Right renal cortex interstitium (tissue), 3 donors: ENCODE measurements at places on chromosomes 5 and 9. TPM values are rescaled to one million over a fixed set of nuclear protein-coding genes. Genes with fewer than 3 reads are reported as not detected.

Gene CMBL
- 51.0 TPM for polyA plus RNA-seq

DNA sequence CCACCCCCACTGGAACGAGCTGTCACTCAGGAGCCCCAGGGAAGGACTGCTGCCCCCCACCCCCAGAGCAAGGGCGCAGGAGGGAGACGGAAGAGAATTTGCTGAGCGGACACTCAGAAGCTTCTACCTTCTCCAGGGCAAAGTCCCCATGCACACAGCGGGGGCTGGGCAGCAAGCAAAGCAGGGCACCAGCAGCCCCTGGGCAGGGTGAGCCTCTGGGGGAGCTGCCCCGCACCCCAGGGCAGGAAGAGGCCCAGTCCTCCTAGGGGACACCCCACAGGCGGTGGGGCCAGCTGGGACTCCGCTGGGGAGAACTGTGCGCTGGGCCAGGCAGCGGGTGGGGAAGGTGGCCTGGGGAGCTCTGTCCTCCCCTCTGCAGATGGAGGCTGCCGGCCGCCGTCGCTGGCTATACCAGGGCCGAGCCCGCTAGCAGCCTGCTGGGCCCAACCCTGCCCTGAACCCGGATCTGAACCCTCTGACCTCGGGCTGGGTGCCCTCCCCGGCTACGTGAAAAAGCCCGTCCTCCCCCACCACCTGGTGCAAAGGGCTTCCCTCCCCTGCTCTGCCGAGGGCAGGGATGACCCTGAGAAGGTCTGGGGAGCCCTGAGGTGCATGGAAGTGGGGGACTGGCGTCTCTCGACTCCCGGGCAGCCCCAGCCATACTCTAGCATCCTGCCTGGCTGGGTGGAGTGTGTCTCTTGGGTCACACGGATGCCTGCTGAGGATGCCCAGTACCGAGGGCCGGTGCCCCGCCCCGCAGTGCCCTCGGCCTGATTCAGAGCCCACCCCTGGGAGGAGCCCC, 597 bp upstream of the SLC34A3 start:
- DNase-seq = no peak

GRCh38 chr9:71624728-71625127, 143.6 kb downstream of the CEMIP2 start:
- no peak for DNase-seq

- no peak for DNase-seq
These were observed 471.0 kb downstream of the EFNA5 start for GRCh38 chr5:107199756-107200155.

Gene GBGT1
- polyA plus RNA-seq = 1.6 TPM

- DNase-seq = no peak
These were observed 199.0 kb downstream of the CACNA1B start for GRCh38 chr9:138076650-138077009.

DNA sequence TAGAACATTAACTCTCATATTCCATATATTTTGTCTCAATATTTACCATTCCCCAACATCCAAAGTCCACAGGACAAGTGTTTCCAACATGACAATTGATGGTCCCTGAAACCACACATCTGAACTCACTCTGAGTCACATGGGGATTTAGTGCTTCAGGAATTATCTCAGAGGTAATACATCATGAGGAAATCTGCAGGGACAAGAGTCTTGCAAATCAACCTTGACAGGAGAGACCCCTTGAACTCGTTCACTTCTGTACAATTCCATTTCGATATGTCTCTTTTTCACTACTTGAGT, 119.7 kb upstream of the ABCA1 start:
- DNase-seq = no peak

GRCh38 chr9:133664173-133665050, 28.2 kb downstream of the DBH start:
- no peak for DNase-seq

- no peak for DNase-seq
These were observed 65.7 kb upstream of the DPYSL3 start for GRCh38 chr5:147575598-147575997.

- DNase-seq = no peak
These were observed 69.4 kb downstream of the PSMB7 start for GRCh38 chr9:124345751-124346281.

- DNase-seq = no peak
These were observed 36.7 kb downstream of the ZNF618 start for GRCh38 chr9:113912816-113913215.

DNA sequence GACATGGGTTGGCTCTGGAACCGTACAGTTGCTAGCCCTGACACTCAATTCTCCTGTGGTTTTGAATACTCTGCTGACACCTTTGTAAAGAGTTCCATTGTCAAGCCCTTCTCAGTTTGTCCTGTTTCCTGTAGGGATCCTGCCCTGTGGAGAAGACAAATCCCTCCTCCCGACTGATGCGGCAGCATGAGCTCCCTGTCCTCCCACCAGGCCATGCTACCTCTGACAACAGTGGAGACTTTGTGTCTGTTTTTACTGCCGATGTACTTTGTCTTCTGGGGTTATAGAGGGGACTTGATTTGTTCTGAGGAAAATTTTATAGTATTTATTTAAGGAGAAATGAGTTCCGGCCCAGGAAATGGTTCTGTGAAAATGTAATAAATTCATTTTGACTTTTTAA, 57.8 kb downstream of the PRLR start:
- DNase-seq = no peak

GRCh38 chr9:23598994-23599393, 227.0 kb downstream of the ELAVL2 start:
- no peak for DNase-seq

DNA sequence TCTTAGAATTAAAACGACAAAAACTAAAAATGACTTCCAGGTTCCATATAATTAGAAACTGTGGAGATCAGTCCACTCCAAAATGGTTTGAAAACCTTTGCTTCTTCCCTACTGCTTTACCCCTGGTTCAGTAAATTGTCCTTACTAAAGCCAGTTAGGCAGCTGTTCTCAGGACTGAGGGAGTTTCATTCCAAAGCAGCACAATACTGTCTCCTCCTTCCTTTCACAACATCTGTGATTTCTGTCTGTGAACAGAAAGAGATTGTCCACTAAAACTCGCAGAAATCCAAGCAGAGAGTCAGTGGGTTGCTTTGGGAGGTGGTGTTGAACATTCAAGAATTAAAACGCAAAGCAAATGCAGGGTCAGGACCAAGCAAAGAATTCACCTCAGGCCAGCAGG, 740.8 kb upstream of the ZNF608 start:
- no peak for DNase-seq

Gene TIMD4
- polyA plus RNA-seq = 0.42 TPM

GRCh38 chr5:32245742-32246141, 67.0 kb downstream of the MTMR12 start:
- no peak for DNase-seq

Gene CD14
- polyA plus RNA-seq = 7.5 TPM

DNA sequence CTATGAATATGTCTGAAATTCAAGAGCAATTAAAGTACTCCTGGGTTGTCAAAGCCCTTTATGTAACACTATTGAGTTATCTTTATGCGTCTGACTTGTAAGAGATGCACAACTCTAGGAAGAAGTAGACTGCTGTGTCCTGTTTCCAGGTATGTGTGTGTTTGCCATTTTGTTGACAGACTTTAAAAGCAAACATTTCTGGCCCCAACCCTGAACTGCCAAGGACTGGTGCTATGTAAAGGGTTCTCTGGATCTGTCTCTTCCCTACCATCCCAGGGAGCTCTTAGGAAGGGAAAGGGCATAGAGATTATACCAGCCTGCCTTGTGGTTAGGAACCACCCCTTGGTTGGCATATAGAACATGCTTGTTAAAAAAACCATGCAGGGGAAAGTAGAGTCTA, 12.1 kb downstream of the SLC22A5 start:
- no peak for DNase-seq

DNA sequence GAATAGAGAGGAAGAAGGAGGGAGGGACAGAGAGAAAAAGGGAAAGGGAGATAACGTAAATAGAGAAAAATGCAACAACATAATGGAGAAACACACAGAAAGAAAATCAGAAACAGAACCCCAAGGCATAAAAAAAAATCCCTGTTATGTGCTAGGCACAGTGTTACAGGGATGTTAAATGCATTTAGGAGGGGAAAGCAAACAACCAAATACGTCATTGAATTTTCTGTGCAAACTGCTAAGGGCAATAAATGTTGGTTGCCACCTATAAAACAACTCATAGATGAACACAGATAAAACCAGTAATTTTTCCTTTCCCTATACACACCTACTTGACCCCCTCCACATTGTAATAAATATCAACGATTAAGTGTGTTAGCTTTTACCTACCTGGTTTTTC, 51.3 kb upstream of the ASTN2 start:
- no peak for DNase-seq

Gene NR4A3
- 0.46 TPM for polyA plus RNA-seq

GRCh38 chr5:38029397-38030065, 189.7 kb upstream of the GDNF start:
- no peak for DNase-seq

- DNase-seq = no peak
These were observed 138.6 kb downstream of the ARL15 start for GRCh38 chr5:54171645-54172384.

GRCh38 chr9:119095072-119095471, 274.2 kb downstream of the BRINP1 start:
- no peak for DNase-seq

DNA sequence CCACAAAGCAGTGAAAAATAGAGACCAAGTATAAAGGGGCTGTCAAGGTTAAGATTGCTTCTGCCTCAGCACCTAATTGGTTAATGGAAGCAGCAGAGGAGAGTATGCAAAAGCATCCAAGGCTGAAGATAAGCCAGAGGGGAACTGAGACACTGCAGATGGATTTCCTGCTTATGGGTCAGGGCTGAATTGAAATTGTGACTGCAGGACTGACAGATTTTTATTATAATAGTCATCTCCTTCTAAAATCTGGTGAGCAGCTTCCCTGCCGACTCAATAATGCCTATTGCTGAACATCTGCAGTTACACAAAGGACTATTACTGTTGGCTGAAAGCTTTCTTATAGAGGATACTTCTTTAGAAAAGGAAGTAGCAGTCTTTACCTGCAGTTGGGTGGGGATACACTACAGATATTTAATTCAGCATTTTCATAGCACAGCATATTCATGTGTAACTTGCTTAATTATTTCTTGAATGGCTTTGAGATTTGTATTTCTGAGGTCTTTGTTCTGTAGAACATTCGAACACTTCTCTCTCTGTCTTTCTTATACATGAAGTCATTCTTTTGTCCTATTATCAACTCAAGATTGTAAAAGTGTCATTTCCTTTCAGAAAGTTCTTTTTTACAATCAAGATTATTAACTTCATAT, 363.0 kb upstream of the RIOK2 start:
- no peak for DNase-seq

DNA sequence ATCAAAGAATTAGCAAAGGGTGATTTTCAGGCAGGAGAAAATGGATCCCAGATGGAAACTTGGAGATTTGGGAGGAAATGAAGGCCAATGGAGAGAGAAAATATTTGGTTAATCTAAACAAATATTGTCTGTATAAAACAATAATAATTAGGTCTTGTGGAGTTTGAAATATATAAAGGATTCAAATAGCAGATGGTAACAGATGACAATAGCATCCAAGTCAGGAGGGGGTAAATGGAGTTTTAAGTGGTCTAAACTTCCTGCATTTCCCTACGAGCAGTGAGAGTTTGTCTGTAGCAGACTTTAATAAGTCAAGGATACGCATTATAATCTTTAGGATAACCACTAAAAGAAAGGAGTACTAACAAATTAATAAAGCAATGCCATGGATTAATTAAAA, 49.0 kb upstream of the GGTA1 start:
- DNase-seq = no peak

Gene ELL2
- 13.2 TPM for polyA plus RNA-seq

- no peak for DNase-seq
These were observed 36.9 kb upstream of the TTC1 start for GRCh38 chr5:159971931-159972461.

Gene EIF4E1B
- not detected for polyA plus RNA-seq

- no peak for DNase-seq
These were observed 170.9 kb downstream of the FGF1 start for GRCh38 chr5:142515036-142515435.

- no peak for DNase-seq
These were observed 176.7 kb upstream of the PRDM9 start for GRCh38 chr5:23330726-23331125.
